GM04503 (cell line): ENCODE measurements at places on chromosomes 7 and 10.
A peak's percentile ranks its signal among the peaks of the same experiment; 100 is the strongest.

- DNase-seq, result no peak
Measured at GRCh38 chr10:110591760-110592159, 24.3 kb downstream of the SMC3 start.

DNA sequence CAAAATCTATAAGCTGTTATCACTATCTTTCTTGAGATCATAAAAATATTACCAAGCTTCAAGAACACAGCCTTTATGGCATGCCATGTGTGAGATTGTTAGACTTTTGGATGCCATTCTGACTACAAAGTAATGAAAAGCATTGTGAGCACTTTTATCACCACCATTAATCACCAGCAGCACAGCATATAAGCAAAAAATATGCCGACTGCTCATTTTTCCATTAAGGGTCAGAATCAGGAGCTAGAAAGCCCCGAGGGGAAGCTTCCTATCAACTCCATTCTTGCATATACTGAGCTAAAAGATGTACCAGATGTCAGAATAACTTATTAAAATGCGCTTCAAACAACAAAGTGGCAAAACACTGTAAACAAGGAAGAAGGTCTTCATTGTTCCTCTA lies 114.3 kb downstream of the LMBR1 start:
- peak; percentile 8 for DNase-seq

DNA sequence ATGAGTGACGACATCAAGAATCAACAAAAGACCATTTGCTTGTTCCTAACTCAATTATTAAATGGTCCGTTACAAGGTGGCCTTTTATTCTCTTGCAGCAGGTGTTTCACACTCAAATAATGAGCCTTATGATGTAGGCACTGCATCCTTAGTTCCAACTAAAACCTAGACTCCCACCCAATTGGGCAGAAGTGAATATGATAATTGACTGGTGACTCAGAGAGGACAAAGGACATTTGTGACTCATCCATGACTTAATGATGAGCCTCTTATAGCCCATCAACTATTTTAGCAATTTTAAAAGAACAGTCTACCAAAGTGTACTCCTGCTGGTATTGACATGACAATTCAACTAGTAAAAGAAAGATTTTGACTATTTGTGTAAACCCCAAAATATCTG lies 1027.8 kb upstream of the PHF14 start:
- DNase-seq, result no peak

DNA sequence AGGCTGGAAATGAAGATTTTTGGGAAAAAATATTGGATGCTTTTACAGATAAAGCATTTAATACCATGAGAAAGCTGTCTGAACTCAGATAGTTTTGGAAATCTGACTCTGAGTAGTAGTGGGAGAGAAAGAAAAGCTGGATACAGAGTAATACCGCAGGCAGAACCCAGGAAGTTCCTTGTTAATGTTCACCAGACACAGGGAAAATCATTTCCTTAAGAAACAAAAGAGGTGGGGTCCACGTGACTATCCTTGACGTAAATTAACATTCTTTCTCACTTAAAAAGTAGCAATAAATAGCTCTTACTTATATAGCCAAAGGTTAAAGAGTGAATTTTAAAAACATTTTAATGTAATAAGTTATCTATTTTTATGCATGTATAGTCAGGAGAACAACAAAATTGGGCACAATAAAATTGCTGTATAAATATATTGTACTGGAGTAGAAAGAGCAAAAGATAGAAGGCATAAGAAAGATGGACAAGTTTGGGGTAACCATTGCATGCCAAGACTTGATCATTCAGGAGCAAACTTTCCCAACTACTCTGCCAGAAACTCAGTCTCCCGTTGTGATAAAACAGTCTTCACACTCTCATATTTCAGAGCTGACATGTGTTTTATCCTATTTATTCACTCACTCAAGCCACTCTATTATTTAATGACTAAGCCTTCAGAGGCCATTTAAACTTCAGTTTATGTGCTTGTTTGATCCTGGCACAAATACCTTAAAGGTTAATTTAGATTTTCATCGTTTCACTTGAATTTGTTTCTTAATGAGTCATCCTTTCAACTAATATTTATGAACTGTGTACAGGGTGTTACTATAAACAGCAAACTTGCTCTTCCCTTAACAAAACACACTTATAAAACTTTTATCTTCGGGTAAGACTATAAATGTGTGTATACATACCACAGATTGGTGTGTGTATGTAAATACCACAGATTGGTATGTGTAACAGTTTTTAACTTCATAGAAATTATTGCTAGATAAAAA lies 143.1 kb downstream of the GNAI1 start:
- peak; percentile 38 for DNase-seq

DNA sequence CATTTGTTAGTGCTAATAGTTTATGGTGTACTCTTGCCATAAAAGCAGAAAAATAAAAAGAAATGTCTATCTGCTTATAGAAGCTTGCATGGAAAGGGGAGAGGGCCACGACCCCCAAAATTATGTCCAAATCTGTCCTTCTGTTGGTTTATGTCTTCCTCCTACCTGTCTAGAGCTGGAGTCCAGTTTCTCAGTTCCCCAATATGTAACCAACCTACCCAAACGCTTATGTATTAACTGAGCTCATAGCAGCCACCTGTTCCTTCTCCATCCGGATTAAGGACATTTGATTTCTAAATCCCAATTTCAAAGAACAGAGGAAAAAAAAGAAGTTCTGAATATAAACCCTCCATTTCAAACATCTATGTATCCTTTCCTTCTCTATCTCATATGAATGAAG lies 30.3 kb upstream of the TPK1 start:
- DNase-seq, result no peak

- no peak for DNase-seq
Measured at GRCh38 chr10:51770709-51771108, 71.3 kb upstream of the CSTF2T start.

DNA sequence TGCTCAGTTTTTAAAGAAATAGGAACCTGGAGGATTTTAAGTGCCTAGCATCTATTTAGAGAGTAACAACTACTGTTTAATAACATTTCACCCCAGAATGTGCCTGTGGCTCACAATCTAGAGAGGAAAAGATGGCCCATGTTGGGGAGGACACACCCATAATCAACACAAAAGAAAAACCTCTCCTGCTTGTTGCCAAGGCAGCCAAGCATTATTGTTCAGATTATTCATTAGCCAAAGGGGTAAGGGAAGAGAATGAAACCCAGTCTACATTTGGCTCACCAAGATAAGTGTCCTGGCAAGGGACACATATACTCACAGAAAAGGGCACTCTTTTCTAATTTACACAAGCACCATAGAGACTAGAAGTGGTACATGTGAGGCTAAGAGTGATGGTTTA lies 17.7 kb upstream of the IFIT1B start:
- DNase-seq, result no peak

GRCh38 chr7:27906385-27907091 lies 166.6 kb downstream of the TAX1BP1 start:
- DNase-seq, result no peak

GRCh38 chr7:117808341-117808757 lies 64.9 kb downstream of the CTTNBP2 start:
- no peak for DNase-seq

DNA sequence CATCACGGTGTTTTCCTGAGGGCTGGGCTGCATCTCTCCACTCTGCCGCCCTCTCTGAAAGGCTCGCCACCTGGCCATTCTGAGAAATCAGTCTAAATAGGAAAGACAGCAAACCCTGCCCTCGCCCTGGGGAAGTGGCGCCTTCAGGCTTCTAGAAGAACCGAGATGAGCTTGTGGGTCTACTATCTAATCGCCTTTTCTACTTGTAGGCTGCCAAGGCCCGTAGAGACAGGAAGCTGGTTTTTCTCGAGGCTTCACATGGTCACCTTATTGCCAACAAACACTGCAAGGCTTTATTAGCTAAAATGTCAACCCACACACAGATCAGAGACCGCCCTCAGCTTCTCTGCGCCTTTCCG lies 21.4 kb downstream of the LAT2 start:
- no peak for DNase-seq

GRCh38 chr7:25770235-25770634 lies 381.8 kb upstream of the NFE2L3 start:
- no peak for DNase-seq

DNA sequence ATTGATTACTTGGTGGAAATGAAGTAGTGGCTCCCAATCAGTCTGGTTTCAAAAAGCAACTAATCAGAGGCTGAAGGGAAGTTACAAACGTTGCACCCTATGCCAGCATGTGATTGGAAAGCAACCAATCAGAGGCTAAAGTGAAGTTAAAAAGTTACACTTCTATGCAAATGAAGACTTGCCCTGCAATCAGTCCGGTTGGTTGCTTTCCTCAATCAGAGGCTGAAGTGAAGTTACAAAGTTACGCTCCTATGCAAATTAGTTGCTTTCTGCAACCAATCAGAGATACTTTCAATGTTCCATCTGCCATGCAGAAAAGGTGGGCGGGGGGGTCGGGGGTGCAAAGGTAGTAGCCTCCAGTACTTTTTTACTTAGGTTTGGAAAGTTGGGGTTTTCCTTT lies 1077.1 kb downstream of the TYW1 start:
- DNase-seq, result no peak

DNA sequence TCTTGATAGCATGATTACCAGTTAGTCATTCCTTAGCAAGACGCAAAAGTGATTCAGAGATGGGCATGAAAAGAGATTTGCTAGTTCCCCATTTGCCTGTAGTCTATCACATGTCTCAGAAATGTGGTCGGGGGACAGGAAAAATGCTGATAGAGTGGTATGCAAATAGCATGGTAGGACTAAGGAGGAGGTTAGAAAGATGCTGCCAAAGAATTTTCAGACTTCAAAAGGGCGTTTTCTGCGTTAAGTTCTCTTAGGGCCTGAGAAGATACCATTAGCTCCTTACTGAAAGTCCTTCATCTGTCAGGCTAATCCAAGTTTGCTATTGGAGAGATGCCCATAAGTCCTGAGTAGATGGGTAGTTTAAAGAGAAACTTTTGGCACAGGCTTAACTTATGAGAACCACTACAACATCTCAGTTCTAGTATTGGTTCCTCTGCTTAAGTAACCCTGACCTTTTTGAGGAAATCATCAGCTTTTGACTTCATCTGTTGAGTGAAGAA lies 2.7 kb downstream of the CALD1 start:
- no peak for DNase-seq

- DNase-seq, result no peak
Measured at GRCh38 chr7:101582971-101583370, 46.1 kb downstream of the MYL10 start.

DNA sequence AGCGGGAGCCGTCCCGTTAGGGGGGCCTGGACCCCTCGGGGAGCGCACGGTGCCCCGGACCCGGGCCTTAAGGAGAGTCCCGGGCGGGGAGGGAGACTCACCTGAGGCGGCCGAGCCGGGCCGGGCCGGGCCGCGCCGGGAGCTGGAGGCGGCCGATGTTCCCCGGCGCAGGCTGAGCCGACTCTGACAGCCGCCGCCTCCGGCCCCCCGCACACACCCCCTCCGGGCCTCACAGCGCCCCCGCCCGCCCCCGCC lies at the start of gene ACHE:
ACHE (minus strand) TSS at position 188 of the 255 bp plus-strand sequence. CDS start 1,656 bp downstream, outside the sequence.
- no peak for DNase-seq

GRCh38 chr10:62651341-62651740 lies 153.2 kb upstream of the ADO start:
- DNase-seq, result no peak

DNA sequence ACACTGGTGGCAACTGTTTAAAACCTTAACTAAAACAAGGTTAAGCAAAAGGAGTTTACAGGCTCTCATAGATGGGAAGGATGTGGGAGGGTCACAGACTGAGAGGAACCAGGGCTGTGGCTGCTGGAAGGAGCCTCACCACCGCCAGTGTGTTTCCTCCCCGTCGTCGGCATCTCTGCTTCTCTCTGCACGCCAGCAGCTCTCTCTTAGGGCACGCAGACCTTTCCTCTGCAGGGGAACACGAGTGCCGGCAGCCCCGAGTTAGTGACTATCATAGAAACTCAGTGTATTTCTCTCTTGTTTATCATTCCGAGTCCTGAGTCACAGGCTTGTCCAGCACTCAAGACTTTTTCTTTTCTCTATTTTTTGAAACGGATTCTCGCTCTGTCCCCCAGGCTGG lies 8.1 kb upstream of the SH2D4B start:
- DNase-seq, result no peak

DNA sequence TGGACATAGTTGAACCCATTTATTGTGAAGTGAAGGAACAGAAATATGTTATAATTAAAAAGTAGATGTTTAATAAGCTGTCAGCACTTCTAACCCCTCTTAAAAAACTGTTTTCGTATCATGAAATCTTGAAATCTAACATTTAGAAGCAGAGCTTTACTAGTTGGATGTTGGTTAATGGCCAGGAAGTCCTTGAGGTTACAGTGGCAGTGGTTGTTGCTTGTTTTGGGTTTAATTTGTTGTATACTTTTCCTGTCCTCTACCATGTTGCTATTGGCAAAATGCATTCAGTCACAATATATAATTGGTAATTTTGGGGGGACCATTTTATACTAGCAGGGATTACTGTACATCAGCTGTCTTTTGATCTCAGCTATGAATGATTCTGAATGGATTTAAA lies 60.7 kb downstream of the EXOC4 start:
- no peak for DNase-seq

- no peak for DNase-seq
Measured at GRCh38 chr7:55409482-55410225, 44.5 kb downstream of the LANCL2 start.

GRCh38 chr10:78862328-78862640 lies 206.5 kb upstream of the ZMIZ1 start:
- DNase-seq, result no peak

- no peak for DNase-seq
Measured at GRCh38 chr10:101961591-101962498, 94.1 kb downstream of the ARMH3 start.

GRCh38 chr10:93722550-93722949 lies 20.2 kb upstream of the FRA10AC1 start:
- no peak for DNase-seq

DNA sequence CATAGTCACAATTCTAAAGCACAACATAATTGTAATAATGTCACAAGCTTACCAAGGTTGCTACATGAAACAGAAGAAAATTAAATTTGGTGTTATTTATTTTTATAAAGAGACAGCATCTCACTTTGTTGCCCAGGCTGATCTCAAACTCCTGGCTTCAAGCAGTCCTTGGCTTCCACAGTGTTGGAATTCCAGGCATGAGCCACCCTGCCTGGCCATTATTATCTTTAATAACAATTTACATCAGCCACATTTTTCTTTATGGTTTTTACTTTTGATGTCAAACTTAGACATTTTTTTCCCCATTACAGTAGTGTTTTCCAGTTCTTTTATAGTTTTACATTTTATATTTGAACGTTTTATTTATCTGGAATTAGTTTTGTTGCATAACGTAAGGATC lies 46.7 kb downstream of the BMPR1A start:
- no peak for DNase-seq

- DNase-seq, result no peak
Measured at GRCh38 chr7:39664057-39664456, 40.7 kb downstream of the RALA start.

- no peak for DNase-seq
Measured at GRCh38 chr10:75243426-75243825, 7.7 kb upstream of the COMTD1 start.

- no peak for DNase-seq
Measured at GRCh38 chr10:50388181-50388580, 136.9 kb upstream of the ASAH2 start.
